ENCODE measurements at places on chromosomes 4 and X.

- no peak for DNase-seq
These were observed 74.9 kb downstream of the METTL14 start for GRCh38 chr4:118760092-118760491.

GRCh38 chrX:143536176-143536575, 18.9 kb upstream of the SPANXN3 start:
- no peak for DNase-seq

GRCh38 chr4:2651546-2651945, 104.6 kb downstream of the TNIP2 start:
- DNase-seq: no peak

DNA sequence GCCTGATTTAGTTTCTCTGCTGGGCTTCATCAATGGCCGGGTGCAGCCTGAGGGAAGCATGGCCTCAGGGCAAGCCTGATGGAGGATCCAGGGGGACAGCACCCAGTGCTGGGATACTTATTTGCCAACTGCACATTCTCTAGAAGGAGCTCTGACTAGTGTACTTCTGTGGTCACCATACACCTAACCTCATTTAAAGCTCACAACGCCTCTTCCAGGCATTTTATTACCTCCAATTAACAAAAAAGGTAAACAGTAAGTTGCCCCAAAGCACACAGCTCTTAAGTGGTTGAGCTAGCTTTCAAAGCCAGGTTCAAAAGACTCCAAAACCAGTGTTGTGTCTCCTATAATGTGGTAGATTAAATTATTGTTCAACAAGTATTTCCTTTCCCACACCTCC, 26.8 kb upstream of the ATXN3L start:
- DNase-seq: no peak

GRCh38 chrX:72368796-72369195, 63.1 kb upstream of the CITED1 start:
- DNase-seq: no peak
